ENCODE measurements at places on chromosomes 2 and 18.

DNA sequence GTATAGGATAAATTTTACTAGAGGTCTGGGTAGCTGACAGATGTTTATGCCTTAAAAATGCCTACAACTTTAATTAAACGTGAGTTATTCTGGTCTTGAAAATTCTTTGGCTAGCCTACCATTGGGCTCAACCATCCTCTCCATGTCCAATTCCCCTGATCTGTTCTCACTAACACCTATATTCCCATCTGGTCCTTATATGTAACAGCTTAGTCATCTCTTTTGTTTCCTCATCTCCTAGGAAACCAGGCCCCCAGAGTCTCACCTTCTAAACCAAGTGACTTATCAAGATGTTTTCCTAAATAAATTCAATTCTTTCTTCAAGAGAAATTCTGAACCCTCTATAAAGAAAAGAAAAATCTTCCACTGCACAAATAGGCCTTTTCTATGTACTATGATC, 148.5 kb downstream of the TTC32 start:
- no peak for DNase-seq

DNA sequence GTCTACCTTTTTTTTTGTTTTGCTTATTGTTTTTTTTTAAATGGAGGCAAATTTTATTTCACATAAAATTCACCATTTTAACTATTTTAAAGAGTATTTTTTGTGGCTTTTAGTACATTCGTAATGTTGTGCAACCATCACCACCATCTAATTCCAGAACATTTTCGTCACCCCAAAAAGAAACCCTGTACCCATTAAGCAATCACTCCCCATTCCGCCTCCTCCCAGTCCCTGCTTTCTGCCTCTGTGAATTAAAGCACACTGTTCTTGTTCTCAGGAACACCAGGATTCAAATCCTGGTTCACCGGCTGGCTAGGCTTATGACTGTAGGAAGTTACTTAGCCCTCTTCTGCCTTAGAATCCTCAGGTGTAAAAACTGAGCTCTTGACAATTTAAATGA, 36.9 kb upstream of the EPAS1 start:
- DNase-seq, result no peak

- DNase-seq, result no peak
Measured at GRCh38 chr2:17539611-17540092, 844 bp upstream of the VSNL1 start.

DNA sequence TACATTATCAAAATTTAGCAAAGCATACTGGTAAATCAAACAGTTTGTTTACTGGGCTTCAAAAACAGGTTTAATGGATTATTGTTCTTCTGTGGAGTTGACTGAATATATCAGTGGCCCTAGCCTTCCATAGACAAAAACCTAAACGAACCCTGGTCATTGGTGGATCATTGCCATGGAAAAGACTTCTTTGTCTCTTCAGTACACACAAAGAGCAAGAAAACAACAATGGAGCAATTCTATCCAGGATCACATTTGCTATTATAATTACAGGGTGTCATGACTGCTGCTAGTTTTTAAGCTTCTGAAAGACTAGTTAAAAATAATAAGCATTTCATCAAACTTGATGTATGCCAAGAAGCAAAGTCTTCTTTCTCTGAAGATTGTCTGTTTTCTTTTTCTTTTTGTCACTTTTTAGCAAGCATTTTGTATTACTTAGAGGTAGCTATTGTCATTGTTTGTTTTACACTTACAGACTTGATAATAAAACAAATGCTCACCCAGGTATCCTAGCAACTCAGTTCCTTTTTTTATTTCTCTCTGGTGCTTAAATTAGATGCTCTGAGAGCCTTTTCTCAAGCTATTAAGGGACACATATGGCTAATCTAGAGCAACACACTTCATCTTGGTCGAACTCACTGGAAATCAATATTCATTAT, 1228.7 kb upstream of the DDX18 start:
- no peak for DNase-seq

DNA sequence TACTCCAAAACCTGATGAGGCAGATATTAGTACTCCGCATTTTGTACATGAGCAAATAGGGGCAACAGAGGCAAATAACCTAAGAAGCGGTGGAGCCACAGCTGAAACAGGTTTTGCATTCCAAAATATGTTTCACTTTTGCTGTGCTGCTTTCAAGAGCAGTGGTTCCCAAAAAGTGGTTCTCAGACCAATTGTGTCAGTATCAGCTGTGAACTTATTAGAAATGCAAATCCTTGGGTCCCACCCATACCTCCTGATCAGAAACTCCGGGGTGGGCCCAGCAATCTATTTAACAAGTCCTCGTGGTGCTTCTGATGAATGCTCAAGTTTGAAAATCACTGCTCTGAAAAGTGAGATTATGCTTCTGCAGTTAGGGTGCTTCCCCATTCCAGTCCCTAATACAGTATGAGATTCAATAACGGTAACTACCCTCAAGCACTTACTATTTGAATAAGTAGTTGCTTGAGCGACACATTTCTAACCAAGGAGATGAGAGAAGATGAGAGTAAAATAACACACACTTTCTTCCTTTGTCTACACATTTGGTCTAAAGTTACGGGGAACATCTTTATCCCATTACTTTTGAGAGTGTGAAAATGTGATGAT, 17.8 kb upstream of the TCF4 start:
- no peak for DNase-seq

- no peak for DNase-seq
Measured at GRCh38 chr2:18402-19271, 27.7 kb downstream of the FAM110C start.

- no peak for DNase-seq
Measured at GRCh38 chr18:32754508-32755263, 18.1 kb downstream of the KLHL14 start.

GRCh38 chr2:163884416-163884815, 148.6 kb upstream of the FIGN start:
- DNase-seq, result no peak

- DNase-seq, result no peak
Measured at GRCh38 chr2:128315829-128316776, 2.6 kb downstream of the HS6ST1 start.

- DNase-seq, result no peak
Measured at GRCh38 chr2:168964251-168964807, 63.2 kb downstream of the G6PC2 start.

GRCh38 chr2:7665880-7666279, 748.7 kb downstream of the RNF144A start:
- DNase-seq, result no peak

DNA sequence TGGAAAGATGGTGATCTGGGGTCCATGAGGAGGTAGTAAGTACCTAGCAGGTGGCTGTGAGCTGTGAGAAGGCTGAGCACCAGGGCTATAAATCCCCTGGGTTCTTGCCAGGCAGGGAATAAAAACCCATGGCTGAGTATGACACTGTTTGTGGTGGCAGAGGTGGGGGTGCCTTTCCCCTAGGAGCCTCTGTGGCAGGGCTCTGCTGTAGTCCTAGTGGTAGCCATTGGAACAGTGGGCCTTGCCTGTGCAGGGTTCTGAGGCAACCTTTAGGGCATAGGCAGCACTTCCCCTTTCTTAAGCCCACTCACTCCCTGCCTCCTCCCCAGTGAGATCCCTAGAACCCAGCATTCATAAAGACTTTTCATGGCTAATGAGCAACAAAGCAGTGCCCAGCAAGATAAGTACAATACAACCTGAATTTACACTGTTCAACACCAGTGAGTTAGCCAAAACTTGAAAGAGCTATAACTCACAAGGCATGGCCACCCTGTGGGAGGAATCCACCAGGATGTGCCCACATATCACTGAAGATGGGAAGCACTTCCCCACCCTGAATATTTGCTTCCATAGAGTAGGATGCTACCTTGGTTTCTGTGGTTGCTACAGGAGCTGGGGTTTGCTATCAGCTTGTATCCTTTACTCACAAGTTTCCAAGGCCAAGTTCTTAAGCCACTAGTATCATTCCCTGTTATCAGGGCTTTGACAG, 100.9 kb upstream of the NEUROD1 start:
- DNase-seq, result no peak

DNA sequence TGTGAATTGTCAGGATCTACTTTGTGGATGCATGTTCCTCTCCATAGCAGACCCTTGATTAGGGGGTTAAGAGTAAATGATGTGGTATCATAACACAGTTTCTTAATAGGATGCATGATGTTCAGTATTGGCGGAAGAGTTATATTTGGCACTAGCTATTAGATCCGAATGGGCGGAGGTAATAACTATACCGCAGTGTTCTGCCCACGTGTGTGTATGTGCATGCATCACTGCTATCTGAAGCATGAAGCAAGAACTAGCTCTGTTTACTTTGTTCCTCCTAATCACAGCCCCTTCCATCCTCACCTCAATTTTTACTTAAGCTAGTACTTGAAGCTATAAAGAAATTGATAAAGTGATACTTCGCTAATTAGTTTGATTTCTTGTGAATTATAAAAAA, 159.6 kb upstream of the NOSTRIN start:
- no peak for DNase-seq

DNA sequence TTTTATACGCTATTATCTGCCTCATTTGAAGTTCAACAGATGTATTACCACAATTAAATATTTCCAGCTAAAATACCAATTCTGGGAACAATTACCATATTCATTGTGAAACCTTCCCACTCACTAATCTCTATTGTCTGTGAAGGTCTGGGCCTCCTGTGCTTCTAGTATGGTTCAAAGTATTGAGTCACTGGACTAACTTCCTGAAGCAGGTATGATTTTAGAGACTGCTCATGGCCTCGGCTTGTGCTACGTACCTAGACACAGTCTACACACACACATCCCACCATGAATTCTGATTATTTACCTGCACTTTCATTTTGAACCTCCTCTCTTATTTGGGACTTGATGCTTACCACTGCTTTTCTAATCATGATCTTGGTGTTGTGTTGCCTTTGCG, 180.7 kb upstream of the EPHA4 start:
- no peak for DNase-seq

GRCh38 chr2:160269365-160269764, 69.3 kb upstream of the ITGB6 start:
- DNase-seq, result no peak

- DNase-seq, result no peak
Measured at GRCh38 chr2:120596191-120596811, 139.4 kb upstream of the GLI2 start.

GRCh38 chr2:68726608-68727367, 7.8 kb upstream of the ARHGAP25 start:
- DNase-seq, result no peak

DNA sequence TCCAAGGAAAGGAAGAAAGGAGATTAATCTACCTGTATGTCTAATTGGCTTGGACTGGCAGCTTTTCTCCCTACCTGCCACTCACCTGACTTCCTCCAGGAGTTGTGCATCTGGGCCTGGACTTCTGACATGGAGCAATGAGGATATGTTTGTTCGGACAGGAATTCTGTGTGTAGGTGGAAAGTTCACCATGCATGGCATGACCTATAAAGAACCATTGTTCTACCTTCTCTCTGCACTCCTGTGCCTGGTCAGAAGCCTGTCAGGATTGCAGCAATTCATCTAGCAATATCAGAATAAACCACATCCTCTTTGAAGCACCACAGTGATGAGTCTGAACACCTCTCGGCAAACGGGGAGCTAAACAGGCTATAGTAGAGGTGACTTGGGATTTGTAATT, 20.8 kb downstream of the CCDC85A start:
- no peak for DNase-seq

GRCh38 chr2:140641163-140641562, 1489.7 kb downstream of the LRP1B start:
- no peak for DNase-seq

DNA sequence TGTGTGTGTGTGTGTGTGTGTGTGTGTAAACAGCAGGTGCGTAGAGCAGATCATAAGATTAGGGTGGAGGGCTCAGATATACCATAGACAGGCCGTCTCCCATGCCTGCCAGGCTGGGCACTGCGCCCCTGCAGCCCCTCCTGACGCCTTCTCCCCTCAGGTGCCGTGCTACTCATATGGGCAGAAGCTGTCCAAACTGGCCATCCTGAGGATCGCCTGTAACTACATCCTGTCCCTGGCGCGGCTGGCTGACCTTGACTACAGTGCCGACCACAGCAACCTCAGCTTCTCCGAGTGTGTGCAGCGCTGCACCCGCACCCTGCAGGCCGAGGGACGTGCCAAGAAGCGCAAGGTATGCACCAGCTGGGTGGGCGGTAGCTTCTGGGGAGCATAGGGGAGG, 10.0 kb downstream of the ATOH8 start:
- DNase-seq, result no peak

- no peak for DNase-seq
Measured at GRCh38 chr2:46319711-46320110, 22.5 kb downstream of the EPAS1 start.

GRCh38 chr2:215437614-215438013, 1.7 kb upstream of the FN1 start:
- DNase-seq, result no peak

DNA sequence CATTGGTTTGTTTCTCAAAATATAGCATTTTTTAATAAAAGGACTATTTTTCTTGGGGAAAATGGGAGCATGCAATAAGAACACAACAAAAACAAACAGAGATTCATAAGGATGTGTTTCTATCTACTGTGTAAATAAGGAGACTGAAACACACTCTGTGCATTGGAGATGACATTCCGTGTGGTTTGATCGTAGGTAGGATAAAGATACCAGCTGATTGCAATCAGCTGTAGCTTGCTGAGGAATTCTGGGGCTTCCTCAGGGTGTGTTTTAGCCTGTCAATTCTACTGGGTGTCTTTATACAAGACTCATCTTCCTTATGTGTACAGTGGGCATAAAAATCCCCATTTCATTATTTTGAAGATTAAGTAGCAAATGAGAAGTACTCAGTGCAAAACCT, 591.6 kb downstream of the DSC3 start:
- DNase-seq, result no peak

DNA sequence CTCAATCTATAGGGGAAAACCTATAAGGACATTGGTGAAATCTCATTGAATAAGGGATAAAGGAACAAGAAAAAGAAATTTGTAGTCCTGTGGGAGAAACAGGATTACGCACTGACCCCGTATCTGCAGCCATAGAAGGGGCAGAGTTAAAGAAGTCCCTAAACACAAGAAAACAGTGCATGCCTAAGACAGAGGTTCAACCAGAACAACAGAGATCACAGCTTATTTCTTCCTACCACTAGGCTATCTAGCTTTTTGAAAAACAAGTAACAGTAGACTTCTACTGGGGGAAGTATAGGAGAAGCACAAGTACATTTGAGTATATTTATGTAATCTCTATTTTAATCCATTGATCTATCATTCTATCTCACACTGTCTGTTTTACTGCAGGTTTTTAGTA, 485.2 kb upstream of the REG3G start:
- DNase-seq, result no peak

DNA sequence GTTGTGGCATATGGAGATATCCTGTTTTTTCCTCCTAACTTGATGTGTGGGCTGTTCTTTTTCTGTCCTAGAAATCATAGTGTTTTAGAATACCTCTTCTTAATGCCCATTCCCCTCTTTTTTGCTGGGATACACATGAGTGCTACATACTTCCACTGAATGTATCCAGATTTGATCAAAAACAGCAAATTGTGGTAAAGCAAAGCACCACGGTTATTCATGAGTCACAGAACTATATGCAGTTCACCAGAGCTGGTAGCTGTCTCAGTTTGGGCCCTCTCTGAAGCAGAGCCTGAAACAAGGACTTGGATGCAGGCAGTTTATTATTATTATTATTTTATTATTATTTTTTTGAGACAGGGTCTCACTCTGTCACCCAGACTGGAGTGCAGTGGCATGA, 69.9 kb upstream of the CTLA4 start:
- no peak for DNase-seq
